ENCODE measurements at places on chromosomes 5 and 9. TPM values are rescaled to one million over a fixed set of nuclear protein-coding genes. Genes with fewer than 3 reads are reported as not detected.
A peak's percentile ranks its signal among the peaks of the same experiment; 100 is the strongest.

- peaks cover 10% of the 10 kb centered on the region for H3K4me1 ChIP-seq
- H3K4me3 ChIP-seq: peak overlapping the region; percentile 40
- H3K27me3 ChIP-seq: no peaks in the 10 kb centered on the region
Observed at GRCh38 chr5:150303070-150303615, 438 bp upstream of the ARSI start.

- no peak overlapping the region for H3K27ac ChIP-seq
- H3K4me3 ChIP-seq: no peak overlapping the region
- no peaks in the 10 kb centered on the region for H3K4me1 ChIP-seq
- no peaks in the 10 kb centered on the region for H3K36me3 ChIP-seq
Observed at GRCh38 chr5:148979083-148979723, 83.7 kb downstream of the SH3TC2 start.

GRCh38 chr5:90747693-90748092 lies 189.1 kb downstream of the ADGRV1 start:
- no peaks in the 10 kb centered on the region for H3K4me1 ChIP-seq
- no peak for DNase-seq
- H3K27me3 ChIP-seq: no peaks in the 10 kb centered on the region
- H3K4me3 ChIP-seq: no peak overlapping the region
- H3K36me3 ChIP-seq: no peaks in the 10 kb centered on the region

GRCh38 chr9:70519912-70520724 lies 105.7 kb upstream of the KLF9 start:
- DNase-seq: no peak
- H3K36me3 ChIP-seq: no peaks in the 10 kb centered on the region
- H3K27ac ChIP-seq: no peak overlapping the region
- H3K4me3 ChIP-seq: no peak overlapping the region
- no peaks in the 10 kb centered on the region for H3K27me3 ChIP-seq

DNA sequence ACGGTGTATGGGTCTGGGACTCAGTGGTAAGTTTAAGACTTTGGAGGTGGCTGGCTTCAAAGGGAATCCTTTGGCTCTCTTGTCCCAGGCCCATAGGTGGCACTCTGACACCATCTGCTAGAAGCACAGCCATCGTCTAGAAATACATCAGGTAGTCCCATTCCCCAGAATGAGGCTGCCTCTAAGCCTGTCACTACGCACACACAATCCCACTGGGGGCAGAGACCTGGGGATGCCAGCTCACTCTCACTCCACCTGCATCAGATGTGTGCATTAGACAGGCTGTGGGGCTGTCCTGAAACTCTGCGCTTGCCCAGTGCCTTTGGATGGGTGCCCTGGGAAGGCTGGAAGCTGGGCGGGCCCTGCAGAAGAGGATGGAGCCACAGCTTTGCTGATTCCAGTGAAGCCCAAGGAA lies 127.5 kb upstream of the PANK3 start:
- no peaks in the 10 kb centered on the region for H3K4me1 ChIP-seq
- no peaks in the 10 kb centered on the region for H3K36me3 ChIP-seq
- H3K27me3 ChIP-seq: no peaks in the 10 kb centered on the region
- H3K4me3 ChIP-seq: no peak overlapping the region
- H3K27ac ChIP-seq: no peak overlapping the region

DNA sequence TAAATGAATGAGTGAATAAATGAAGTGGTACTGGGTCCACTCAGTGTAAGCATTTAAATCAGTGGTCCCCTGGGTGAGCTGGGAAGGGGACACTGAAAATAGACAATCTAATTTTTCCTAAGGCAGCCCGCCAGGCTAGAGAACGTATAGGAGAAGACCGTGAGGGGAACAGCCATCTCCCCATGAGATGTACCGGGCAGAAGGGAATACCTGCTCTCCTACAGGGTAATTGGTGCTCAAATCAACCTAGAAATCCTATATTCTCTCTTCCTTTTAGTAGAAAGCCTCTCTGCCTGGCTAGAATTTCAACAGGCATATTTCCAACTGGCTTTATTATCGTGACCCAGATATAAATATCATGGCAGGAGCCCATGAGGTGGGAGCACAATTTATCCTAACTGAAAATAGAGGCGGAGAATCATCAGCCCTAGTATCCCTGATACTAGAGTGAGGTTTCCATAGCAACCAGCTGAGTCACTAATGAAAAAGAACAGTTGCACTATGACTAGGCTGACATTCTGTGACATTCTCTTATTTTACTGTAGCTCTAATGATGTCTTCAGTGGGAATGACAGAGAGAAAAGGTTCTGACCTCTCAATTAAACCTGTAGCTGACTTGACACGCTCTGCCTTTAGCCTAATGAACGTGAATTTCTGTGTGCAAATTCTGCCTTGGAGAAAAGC lies 96.5 kb upstream of the CAST start:
- H3K27ac ChIP-seq: no peak overlapping the region
- no peak overlapping the region for H3K4me3 ChIP-seq
- no peaks in the 10 kb centered on the region for H3K36me3 ChIP-seq
- no peak for DNase-seq

DNA sequence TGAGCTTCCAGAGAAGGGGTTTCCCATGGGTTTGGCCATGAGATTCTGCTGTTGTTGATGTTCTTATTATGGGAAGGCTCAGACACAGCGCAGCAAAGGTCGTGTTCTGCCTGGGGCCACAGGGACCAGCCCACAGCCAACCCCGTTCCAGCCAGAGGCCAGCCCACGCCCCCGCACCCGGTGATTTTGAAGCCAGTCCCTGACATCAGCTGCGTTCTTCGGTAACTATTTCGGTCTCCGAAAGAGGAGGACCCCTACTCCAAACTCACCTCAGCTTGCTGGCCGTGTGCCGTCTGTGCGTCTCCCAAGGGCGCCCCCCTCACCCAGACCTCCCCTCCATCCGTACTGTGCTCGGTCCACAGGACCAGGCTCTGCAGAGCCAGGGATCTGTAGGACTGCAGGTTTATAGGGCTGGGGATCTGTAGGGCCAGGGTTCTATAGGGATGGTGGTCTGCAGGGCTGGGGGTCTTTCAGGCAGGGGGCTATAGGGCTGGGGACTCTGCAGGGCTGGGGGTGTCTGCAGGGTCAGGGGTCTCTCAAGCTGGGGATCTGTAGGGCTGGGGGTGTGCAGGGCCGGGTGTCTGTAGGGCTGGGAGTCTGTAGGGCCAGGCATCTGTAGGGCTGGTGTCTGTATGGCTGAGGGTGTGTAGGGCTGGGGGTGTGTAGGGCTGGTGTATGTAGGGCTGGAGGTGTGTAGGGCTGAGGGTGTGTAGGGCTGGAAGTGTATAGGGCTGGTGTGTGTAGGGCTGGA lies 11.8 kb downstream of the COL5A1 start:
- H3K27ac ChIP-seq: no peak overlapping the region
- no peaks in the 10 kb centered on the region for H3K27me3 ChIP-seq
- no peaks in the 10 kb centered on the region for H3K36me3 ChIP-seq
- H3K4me3 ChIP-seq: no peak overlapping the region
- H3K4me1 ChIP-seq: peaks cover 38% of the 10 kb centered on the region

GRCh38 chr9:35162605-35163315 lies 951 bp downstream of the UNC13B start:
- H3K27ac ChIP-seq: no peak overlapping the region
- peak overlapping the region; percentile 88 for H3K4me3 ChIP-seq
- H3K4me1 ChIP-seq: peaks cover 5% of the 10 kb centered on the region
- no peak for DNase-seq

- H3K27me3 ChIP-seq: no peaks in the 10 kb centered on the region
- no peaks in the 10 kb centered on the region for H3K4me1 ChIP-seq
- DNase-seq: no peak
- H3K4me3 ChIP-seq: no peak overlapping the region
Observed at GRCh38 chr9:103757062-103757461, 337.0 kb upstream of the SMC2 start.

- no peak overlapping the region for H3K27ac ChIP-seq
- H3K27me3 ChIP-seq: no peaks in the 10 kb centered on the region
- H3K4me1 ChIP-seq: peaks cover 3% of the 10 kb centered on the region
- DNase-seq: no peak
- no peaks in the 10 kb centered on the region for H3K36me3 ChIP-seq
- no peak overlapping the region for H3K4me3 ChIP-seq
Observed at GRCh38 chr5:43401827-43402226, 10.4 kb downstream of the CCL28 start.

DNA sequence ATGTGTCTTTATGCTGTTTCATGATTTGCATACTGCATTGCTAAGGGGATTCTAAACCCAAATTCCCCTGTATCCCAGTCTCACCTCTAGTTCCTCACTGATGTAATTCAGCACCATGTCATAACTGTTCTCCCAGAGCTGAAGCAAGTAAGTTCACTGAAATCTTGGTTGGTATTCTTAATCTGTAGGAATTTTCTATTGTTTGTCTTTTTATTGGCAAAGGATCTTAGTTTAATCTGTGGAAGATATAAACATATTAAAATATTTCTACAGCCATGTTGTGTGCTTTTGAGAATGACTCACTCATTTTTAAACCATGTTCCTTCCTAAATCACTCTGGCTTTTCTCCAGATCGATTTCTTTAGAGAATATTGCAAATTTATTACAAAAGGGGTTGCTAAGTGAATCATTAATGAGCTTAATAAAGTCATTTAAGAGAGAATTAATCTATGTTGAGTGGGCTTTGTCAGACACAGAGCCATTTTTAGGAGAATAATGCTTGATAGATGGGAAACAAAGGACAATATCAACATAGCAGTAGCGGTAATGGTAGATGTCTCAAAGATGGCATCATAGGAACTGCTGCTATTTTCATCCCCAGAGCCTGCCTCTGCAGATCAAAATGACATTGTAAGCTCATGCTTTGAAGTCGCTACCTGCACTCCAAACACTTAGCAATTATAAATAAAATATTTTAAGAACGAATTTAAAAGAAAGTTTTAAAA lies 110.0 kb downstream of the ENC1 start:
- DNase-seq: no peak
- H3K36me3 ChIP-seq: no peaks in the 10 kb centered on the region
- H3K4me1 ChIP-seq: no peaks in the 10 kb centered on the region
- no peak overlapping the region for H3K4me3 ChIP-seq

DNA sequence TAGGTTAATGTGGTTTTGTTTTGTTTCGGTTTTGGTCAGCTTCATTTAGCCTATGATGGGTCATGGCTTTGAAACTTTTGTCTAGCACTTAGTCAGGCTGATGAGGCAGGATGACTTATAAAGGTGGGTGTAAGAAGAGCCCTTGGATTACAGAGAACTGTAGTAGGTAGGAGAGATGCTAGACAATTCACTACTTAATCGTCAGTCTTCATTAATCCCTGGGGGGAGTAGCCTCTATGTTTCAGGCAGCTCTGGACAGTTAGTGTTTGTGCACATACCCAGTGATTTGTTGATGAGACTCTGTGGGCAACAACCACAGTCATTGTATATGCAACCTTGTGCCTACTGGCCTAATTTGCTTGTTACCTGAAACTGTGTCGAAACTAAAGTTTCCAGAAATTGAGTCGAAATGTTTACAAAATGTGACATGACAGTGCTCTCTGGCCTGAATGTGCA lies 113.3 kb downstream of the MTREX start:
- H3K36me3 ChIP-seq: no peaks in the 10 kb centered on the region
- H3K4me3 ChIP-seq: no peak overlapping the region
- no peaks in the 10 kb centered on the region for H3K27me3 ChIP-seq
- H3K4me1 ChIP-seq: no peaks in the 10 kb centered on the region
- no peak for DNase-seq
- H3K27ac ChIP-seq: no peak overlapping the region

- no peak overlapping the region for H3K27ac ChIP-seq
- no peaks in the 10 kb centered on the region for H3K4me1 ChIP-seq
- H3K4me3 ChIP-seq: no peak overlapping the region
Observed at GRCh38 chr9:133499132-133499891, 20.4 kb upstream of the SLC2A6 start.

- no peaks in the 10 kb centered on the region for H3K27me3 ChIP-seq
- peaks cover 4% of the 10 kb centered on the region for H3K4me1 ChIP-seq
- no peak for DNase-seq
- H3K27ac ChIP-seq: no peak overlapping the region
- no peaks in the 10 kb centered on the region for H3K36me3 ChIP-seq
Observed at GRCh38 chr5:112735702-112736101, 2.0 kb upstream of the APC start.

DNA sequence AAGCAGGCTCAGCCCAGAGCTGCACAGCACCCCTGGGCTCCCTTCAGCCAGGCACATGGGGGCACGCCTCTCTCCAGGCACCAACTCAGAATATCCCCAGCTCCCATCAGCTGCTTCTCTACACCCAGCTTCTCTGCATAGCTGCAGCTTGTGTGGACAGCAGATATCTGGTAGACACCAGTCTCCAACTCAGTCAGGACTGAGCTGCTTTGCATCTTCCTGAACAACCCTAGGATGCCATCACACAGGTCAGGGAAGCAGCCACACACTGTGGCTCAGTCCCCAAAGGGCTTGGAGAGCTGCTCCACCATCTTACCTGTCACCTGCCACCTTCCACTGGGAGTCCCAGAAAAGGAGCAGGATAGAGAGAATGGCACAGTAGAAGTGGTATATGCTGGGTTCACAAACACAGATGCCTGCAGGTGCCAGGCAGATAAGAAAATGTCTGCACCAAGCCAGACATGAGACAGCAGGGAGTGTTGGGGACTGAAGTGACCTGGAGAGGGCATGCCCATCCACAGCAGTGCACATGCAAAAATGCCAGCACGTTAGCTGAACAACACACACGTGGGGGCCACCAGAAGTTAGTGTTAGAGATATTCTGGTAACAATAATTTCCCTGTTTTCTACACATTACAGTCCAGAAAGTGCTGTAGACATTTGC lies 42.0 kb downstream of the THBS4 start:
- no peak overlapping the region for H3K27ac ChIP-seq
- no peaks in the 10 kb centered on the region for H3K27me3 ChIP-seq

- no peaks in the 10 kb centered on the region for H3K27me3 ChIP-seq
- H3K4me3 ChIP-seq: no peak overlapping the region
- no peaks in the 10 kb centered on the region for H3K36me3 ChIP-seq
- no peaks in the 10 kb centered on the region for H3K4me1 ChIP-seq
Observed at GRCh38 chr5:37055383-37055990, 178.9 kb downstream of the NIPBL start.

GRCh38 chr9:114178756-114179450 lies 23.6 kb downstream of the COL27A1 start:
- DNase-seq: no peak
- no peaks in the 10 kb centered on the region for H3K36me3 ChIP-seq
- H3K4me1 ChIP-seq: peaks cover 23% of the 10 kb centered on the region

DNA sequence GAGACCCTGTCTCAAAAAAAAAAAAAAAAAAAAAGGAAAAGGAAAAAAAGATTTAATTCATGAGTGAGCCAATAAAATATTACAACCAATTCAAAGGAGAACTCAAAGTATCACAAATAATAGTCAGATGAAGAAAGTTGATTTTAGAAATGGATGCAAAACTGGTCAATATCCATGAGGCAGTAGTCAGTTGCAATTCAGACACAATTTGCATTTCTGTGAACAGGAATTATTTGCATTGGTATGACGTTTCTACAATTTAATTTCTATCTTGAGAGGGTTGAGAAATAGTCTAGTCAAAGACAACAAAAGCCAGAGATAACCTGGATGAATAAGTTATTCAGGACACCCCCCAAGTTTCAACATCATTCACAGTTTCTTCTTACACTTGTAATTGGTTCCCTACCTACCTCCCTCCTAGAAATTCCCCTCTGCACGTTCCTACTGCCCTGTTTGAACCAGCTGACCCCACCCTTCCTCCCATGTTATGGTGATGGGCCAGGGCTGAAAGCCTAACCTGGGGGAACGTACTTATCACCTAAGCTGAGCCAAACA lies 28.6 kb upstream of the CDKN2AIPNL start:
- no peak overlapping the region for H3K4me3 ChIP-seq
- H3K4me1 ChIP-seq: peaks cover 12% of the 10 kb centered on the region
- H3K27me3 ChIP-seq: no peaks in the 10 kb centered on the region
- no peak overlapping the region for H3K27ac ChIP-seq
- H3K36me3 ChIP-seq: no peaks in the 10 kb centered on the region

LTC4S gene
- total RNA-seq: 11.8 TPM

SLC25A2 gene
- total RNA-seq: not detected

PCDHGB1 gene
- total RNA-seq: 4.4 TPM

ABCA1 gene
- 19.4 TPM for total RNA-seq

UBE2QL1 gene
- 0.83 TPM for total RNA-seq

TEK gene
- total RNA-seq: 10.5 TPM

MLANA gene
- total RNA-seq: not detected

GRIA1 gene
- not detected for total RNA-seq

PCDHA9 gene
- 0.53 TPM for total RNA-seq
